ENCODE measurements at places on chromosomes 16 and 17. TPM values are rescaled to one million over a fixed set of nuclear protein-coding genes. Genes with fewer than 3 reads are reported as not detected.

PYDC1 gene
- not detected for total RNA-seq

RAB37 gene
- 3.2 TPM for total RNA-seq

GLOD4 gene
- total RNA-seq = 41.0 TPM

STAC2 gene
- not detected for total RNA-seq

SPNS2 gene
- total RNA-seq = 48.2 TPM

TP53TG3D gene
- not detected for total RNA-seq

MT1M gene
- total RNA-seq = 21.2 TPM

SUZ12 gene
- 8.5 TPM for total RNA-seq

PRKCB gene
- 27.2 TPM for total RNA-seq

SLC16A11 gene
- total RNA-seq = 2.9 TPM

OTOP3 gene
- not detected for total RNA-seq

GRCh38 chr17:57343717-57344116, 87.4 kb downstream of the MSI2 start:
- DNase-seq = no peak

DNA sequence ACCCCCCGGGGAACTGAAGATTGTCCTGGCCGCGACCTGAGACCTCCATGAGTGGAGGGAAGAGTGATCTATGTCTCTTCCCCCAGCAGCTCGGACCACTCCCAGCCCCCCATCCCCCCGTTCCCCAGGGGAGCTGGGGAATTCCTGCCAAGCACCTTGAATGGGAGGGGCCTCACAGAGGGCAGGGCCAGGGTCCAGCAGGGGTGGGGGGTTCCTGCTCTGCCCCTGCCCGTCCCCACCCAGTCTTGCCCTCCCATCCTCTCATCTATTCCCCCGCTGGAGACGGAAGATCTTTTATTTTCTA, 9.4 kb downstream of the TUFM start:
- DNase-seq = no peak

GRCh38 chr17:73283250-73283649, 21.6 kb upstream of the CPSF4L start:
- DNase-seq = no peak

GRCh38 chr17:67506966-67507365, 129.9 kb downstream of the PITPNC1 start:
- no peak for DNase-seq

- DNase-seq = no peak
Observed at GRCh38 chr17:3575511-3575910, 17.9 kb upstream of the TRPV3 start.

- DNase-seq = no peak
Observed at GRCh38 chr16:19524356-19524615, 544 bp downstream of the CCP110 start.

DNA sequence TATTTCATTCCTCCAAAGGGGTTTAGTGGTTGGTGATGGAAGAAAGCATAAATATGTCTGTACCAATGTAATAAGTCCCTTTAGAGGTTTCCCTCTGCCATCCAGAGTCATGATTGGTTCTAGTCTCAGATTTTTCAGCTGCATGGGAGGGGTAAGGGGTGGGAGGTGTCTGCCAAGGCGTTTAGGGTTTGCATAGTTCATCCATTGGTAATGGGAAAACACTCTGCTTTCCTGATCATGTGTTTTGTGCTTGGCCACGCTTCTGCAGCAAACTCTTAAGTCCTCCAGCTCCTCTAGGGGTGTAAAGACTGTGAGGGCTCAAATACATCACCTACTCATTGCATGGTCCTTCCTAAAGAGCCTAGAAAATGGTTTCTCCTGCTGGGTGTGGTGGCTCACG, 29.8 kb downstream of the LIG3 start:
- DNase-seq = no peak

- DNase-seq = no peak
Observed at GRCh38 chr17:50443505-50443974, 17.5 kb downstream of the ACSF2 start.

DNA sequence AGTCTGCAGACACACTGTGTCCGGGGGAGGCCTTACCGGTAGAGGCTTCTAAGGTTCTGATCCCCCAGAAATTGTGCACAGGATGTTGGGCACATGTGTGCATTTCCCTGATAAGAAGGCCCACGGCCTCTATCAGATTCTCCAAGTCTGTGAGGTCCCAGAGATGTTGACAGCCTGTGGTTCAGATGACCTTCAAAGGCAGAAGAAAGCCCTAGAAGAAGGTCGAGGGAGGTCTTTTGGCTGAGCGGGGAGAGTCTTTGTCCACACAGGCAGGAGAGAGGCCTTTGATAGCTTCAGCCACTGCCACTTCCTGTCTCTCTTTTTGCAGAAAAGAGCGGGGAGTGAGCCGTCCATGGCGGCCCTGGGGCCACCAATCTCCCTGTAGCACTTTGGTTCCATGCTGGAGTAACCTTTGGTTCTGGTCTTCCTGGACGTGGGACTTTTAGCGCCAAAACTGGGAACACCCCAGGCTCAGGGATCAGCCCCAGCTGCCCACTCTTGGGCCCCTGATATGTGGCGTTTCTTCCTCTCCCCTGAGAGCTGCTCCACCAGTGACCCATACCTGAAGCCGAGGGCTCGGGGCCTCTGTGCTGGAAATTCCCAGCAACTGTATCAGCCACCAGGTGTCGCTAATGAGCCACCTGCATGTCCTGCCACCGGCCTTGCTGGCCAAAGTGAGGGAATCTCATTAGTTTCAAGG, 28.1 kb upstream of the LGALS9 start:
- peak; percentile 72 for DNase-seq
